NCI-H82 (cell line): ENCODE measurements at places on chromosomes 11 and 22.

DNA sequence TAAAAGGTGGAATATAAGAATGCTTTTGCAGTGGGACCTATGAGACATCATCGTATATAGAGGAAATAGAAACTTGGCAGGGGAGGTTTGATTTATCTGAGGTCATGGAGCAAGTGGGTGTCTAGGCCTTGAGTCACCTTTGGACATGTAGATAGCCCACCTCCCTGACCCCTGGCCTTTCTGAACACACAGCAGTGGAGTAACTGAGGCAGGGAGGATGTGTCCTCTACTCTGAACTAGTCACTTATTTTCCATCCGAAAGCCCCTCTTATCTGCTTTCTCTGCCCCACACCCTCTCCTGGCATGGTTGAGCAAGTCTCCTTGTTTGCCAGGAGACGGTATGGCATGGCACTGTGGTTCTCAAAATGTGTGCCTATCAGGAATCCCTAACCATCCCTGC, 7.9 kb downstream of the CD82 start:
- DNase-seq = no peak

DNA sequence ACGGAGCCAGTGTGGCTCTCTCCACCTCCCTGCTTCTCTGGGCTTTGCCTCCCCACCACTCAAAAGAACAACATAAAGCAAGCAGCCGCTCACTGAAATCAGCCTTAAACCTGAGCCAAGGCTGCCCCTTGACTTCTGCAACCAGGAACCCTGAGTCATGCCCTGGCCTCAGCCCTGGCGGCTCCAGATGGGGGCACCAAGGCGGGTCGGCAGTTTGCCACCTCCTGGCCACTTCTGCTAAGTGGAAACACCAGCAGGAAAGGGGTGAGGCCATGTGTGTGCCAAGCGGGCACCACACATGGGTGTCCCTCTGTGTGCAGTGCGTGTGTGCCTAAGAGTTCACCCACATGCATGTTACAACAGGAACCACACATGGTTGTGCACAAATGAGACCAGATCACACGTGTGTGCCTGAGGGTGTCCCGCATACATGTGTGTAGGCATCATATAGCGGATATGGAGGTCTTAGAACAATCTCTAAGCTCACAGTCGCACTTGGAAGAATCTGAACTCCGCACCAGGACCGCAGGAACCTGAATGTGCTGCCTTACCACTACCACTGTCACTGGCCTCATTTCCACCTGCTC, 221.2 kb downstream of the MN1 start:
- DNase-seq = no peak

- DNase-seq = no peak
Measured at GRCh38 chr22:40764763-40765441, 54.2 kb downstream of the SLC25A17 start.

- DNase-seq = no peak
Measured at GRCh38 chr11:3204141-3205015, 14.2 kb downstream of the MRGPRG start.

DNA sequence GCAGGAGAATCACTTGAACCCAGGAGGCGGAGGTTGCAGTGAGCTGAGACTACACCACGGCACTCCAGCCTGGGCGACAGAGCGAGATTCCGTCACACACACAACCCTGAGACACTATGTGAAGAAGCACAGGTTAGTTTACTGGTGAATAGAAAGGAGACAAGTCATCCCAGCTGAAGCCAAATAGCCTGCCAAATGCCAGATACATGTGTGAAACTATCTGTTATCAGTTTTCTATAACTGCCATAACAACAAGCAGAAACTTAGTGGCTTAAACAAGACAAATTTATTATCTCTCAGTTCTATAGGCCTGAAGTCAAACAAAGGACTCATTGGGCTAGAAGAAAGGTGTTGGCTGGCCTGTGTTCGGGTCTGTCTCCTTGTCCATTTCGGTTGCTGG, 88.0 kb upstream of the CHRM4 start:
- DNase-seq = no peak

DNA sequence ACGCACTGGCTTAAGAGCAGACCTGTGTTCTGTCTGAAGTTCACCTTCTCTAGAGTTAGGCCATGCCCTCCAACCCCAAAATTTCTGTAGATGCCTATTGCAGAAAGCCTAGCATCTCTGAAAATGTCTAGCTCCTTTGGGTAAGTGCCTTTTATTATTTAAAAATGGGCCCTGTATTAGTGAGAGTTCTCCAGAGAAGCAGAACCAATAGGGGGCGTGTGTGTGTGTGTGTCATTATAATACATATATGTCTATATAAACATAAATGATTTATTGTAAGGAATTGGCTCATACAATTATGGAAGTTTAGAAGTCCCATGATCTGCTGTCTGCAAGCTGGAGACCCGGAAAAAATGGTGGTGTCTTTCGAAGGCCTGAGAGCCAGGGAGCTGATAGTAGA, 144.7 kb downstream of the TTC17 start:
- DNase-seq = peak; percentile 14

DNA sequence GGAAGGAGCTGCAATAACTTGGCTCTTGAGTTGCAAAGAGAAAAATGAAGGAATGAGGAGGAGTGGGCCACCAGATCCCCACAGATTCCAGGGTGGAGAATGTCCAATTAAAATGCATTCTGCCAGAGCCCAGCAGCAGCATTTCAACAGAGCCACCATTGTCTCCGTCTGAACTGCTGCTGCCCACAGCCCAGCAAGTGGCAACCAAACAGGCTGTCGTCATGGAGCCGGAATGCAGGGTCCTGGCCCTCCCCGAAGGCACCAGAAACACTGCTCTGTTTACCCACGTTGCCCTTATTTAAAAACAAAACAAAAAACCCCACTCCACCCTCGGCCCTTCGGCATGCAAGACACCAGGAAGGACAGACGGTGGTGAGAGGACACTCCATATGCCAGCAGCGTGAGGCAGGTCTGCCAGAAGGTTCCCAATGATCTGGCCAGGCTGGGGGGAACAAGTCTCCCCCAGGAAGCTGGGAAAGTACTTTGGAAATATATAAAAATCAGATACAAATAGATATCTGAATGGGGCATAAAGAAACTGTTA, 32.5 kb downstream of the PLEKHA7 start:
- DNase-seq = no peak

- no peak for DNase-seq
Measured at GRCh38 chr11:80321786-80322185, 881.0 kb upstream of the TENM4 start.

DNA sequence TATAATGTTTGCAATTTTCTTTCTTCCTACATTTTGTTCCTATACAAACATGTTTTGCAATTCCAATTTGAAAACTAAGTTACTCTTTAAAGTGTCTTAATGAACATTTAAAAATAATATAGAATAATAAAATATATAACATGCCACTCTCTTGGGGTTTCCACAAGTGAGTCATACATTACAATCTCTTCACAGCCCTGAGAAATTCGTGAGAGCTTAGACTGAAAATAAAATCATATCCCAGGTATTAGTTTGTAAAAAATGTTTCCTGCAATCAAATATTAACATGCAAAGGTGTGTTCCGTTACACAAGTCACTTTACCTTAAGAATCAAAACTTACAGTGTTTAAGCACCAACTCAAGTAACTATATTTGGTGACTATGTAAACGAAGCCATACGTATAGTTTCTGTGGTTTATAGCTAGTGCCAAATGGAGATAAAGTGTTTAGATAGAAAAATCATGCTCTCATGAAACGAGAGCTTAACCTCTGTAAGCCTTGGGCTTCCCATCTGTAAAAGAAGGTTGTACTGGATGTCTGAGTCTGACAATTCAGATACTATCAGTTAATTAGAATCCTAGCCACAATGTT, 253.6 kb upstream of the ANO3 start:
- DNase-seq = no peak

GRCh38 chr11:31714840-31715239, 96.3 kb downstream of the PAX6 start:
- DNase-seq = no peak

GRCh38 chr22:35204807-35205775, 52.2 kb upstream of the HMGXB4 start:
- peak; percentile 90 for DNase-seq

GRCh38 chr11:102012946-102013345, 34.3 kb upstream of the CFAP300 start:
- no peak for DNase-seq

- DNase-seq = peak; percentile 91
Measured at GRCh38 chr22:25942856-25943411, 200.9 kb downstream of the MYO18B start.

GRCh38 chr11:30489511-30489910, 96.6 kb downstream of the MPPED2 start:
- DNase-seq = no peak

GRCh38 chr11:31915867-31916266, 104.7 kb upstream of the PAX6 start:
- DNase-seq = no peak

GRCh38 chr11:66861774-66862558, 5.1 kb downstream of the LRFN4 start:
- DNase-seq = no peak

- DNase-seq = peak; percentile 30
Measured at GRCh38 chr11:107651672-107652071, 60.2 kb downstream of the SLN start.

DNA sequence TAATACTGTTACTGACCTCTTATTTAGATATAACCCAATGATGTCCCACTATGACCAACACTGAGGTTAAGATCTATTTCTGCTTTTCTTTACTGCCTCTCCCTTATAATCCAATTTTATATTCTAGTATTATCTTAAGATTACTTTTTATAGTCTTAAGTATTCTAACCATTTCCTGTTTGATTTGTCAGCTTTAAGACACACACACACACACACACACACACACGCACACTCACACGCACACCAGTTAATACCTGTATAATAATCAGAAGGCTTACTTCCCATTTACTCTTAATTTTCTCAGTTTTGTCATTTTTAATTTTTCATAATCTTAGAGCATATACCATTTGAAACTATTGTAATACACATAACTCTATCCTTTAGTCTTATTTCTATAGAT, 226.0 kb upstream of the C11orf87 start:
- no peak for DNase-seq

- DNase-seq = no peak
Measured at GRCh38 chr11:77407613-77408012, 66.3 kb downstream of the PAK1 start.

- DNase-seq = no peak
Measured at GRCh38 chr22:37065180-37065579, 13.6 kb downstream of the KCTD17 start.
